Large intestine (tissue), 12 donors: ENCODE measurements at places on chromosomes 13 and 19. TPM values are rescaled to one million over a fixed set of nuclear protein-coding genes. Genes with fewer than 3 reads are reported as not detected.

The ZNF547 gene
- polyA plus RNA-seq = 5.7 TPM

DNA sequence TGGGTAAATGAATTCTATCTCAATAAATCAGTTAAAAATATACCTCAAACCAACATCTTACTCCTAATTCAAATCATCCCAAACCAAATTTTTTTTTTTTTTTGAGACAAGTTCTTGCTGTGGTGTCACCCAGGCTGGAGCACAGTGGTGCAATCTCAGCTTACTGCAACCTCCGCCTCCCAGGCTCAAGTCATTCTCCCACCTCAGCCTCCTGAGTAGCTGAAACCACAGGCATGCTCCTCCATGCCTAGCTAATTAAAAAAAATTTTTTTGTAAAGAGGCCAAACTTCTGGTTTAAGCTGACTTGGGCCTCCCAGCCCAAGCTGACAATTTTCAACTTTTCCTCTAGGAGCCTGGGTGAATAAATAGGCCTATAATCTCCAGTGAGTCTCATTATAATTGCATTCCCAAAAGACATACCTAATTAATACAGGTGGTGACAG lies 22.1 kb upstream of the OLFM2 start:
- DNase-seq = no peak

DNA sequence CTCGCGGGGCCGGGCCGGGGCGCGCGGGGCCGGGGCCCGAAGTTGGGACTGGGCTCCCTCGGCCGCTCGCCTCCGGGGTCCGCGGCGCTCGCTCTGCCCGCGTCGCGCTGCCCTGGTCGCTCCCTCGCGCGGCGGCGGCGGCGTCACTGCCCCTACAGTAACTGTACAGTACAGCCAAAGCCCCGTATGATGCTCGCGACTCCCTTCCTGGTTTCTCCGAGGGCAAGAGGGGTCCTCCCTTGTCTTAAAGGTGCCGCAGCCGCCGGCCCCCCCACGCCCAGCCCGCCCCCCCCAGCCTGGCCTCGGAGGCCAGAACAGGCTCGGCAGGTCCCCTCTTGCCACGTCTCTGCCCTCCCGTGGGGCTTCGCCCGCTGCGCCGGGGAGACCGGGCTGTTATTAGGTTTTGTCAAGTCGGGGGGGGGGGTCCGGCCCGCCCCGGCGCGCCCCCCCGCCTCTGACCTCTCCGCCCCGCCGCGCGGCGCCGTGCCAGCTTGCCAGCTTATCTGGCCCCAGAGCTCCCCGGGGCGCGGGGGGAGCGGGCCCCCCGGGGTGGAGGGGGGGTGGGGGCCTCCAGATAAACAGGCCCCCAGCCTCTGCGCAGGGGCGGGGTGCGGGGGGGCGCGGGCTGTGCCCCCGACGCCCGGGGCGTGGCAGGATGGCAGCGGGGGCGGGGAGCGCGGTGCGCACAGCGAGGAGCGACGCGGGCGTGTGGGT lies at the start of gene ZBTB7A:
TSS of gene ZBTB7A (minus strand) at position 218 of the 714 bp plus-strand sequence. CDS start 11,667 bp downstream, outside the sequence.
- DNase-seq = peak; percentile 90

The NCR1 gene
- 1.1 TPM for polyA plus RNA-seq

GRCh38 chr13:39494006-39494405 lies 109.0 kb downstream of the LHFPL6 start:
- no peak for DNase-seq

GRCh38 chr13:79496188-79496587 lies 15.2 kb downstream of the NDFIP2 start:
- no peak for DNase-seq

DNA sequence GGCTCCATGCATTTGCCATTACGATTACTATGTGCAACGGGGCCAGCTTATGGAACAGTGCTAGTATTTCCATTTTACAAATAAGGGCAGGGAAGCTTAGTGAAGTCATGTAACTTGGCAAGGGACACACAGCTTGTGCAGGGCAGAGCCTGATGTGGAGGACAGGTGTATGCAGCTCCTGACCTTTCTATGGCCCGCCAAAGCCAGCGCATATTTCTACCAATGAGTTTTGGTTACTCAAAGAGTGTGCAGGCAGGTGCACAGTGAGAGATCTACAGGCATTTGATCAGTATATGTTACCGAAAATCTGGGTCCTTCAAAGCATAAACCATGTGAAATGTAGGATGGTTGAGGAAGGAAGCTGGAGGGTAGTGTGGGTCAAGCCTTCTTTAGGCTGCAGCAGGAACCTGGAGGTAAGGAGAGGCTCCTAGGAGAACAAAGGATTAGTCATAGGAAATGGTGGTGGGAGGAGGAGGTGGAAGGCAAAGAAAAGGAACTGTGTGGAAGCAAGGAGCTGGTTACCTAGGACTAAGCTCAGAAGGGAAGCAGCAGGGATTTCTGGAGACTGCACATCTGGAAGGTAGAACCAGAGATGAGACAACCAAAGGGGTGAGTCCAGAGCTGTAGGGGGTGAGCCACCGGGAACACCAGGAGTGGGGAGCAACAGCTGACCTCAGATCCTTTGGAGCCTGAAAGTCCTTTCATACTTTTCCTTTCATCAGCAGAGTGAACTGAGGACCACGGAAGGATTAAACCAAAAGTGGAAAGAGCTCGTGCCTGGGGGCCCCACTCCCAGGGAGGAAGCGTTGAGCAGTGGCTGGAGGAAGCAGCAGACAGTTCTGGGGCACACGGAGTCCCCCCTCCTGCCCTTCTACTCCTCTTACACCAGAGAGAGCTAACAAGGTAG lies 4.2 kb upstream of the PDX1 start:
- DNase-seq = no peak

DNA sequence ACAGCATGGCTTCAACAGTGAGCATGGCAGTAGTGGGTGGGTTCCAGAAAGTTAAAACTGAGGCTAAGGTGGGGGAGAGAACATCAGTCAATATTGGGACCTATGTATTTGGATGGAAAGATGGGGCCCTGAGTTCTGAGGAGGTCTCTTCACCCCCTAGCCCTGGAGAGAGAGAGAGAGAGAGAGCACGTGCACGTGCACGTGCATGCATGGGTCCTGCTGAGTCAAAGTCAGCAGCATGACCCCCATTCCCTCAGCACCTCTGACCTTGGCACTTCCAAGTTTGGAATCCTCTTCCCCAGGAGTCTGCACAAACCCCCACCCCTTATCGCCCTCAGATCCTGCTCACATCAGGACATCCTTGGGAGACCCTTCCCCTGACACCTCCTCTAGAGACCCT lies 32.5 kb upstream of the CEACAM1 start:
- DNase-seq = no peak

DNA sequence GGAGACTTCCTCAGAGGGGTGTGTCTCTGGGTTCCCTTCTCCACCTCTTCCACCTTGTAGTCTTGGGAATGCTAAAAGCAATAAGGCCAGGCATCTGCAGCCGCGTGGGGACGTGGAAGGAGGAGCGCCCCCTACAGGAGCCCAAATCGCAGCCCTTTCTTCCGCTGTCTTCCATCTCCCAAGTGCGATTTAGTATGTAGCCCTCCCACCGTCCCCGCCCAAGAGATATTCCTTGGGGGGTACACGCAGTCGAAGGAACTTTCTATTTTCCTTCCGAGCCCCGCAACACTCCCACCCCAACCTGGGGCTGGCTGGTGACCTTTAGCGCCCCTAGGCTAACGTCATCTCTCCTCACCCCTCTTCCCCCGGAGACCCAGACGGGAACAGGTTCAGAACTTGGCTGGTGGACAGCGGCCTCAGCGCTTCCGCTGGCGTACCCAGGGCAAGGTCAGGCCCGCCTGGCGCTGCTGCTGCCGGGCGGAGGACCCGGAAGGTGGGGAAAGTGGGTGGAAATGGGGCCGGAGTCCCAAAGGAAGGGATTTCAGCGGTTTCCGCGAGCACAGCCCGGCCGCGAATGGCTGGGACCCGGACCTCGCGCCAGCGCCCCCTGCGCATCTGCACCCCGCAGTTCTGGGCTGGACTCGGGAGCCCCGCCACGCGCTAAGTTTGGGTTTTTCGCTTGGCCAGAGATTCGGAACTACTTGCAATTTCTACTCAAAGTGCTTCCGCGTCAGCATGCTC lies 2.1 kb upstream of the PCDH8 start:
- peak; percentile 48 for DNase-seq

DNA sequence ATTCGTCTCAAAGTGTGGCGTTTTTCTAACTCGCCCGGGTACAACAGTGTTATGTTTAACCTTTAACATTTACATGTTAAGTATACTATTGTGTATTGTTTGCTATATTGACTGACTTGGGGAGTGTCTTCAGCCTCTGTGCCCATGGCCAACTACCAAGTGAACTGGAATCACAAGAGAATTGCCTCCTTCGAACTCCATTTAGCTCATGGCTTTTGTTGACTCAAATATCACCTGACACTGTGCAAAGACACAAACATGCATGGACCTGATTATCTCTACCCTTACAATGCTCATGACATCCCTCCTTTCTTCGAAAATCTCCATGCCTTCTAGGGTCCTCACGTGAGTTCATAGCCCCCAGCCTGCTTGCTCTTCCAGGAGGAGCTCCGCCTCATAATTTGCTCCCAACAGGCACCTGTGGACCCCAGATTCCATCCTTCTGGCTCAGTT lies 704 bp downstream of the ZNF814 start:
- DNase-seq = no peak

DNA sequence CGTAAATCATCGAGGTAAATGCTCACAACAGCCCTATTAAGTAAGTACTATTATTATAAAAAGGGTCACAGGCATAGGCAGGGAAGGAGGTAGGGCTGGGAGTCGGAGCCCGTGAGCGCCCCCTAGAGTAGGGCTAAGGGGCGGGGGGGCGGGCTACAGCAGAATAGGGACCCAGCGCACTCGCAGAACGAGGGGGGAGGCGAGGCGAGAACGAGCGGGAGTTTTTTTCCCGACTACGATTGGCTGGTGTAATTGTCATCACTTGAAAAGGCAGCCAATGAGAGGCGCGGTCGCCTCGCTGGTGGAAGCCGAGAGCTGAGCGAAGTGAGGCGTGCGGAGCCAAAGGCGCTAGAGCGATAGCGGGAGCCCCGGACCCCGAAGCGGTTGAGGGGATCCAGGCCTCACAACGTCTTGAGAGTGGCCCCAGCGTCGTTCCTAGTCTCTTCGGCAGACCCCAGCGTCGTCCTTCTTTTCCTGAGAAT lies 24.2 kb downstream of the KEAP1 start:
- DNase-seq = peak; percentile 73

DNA sequence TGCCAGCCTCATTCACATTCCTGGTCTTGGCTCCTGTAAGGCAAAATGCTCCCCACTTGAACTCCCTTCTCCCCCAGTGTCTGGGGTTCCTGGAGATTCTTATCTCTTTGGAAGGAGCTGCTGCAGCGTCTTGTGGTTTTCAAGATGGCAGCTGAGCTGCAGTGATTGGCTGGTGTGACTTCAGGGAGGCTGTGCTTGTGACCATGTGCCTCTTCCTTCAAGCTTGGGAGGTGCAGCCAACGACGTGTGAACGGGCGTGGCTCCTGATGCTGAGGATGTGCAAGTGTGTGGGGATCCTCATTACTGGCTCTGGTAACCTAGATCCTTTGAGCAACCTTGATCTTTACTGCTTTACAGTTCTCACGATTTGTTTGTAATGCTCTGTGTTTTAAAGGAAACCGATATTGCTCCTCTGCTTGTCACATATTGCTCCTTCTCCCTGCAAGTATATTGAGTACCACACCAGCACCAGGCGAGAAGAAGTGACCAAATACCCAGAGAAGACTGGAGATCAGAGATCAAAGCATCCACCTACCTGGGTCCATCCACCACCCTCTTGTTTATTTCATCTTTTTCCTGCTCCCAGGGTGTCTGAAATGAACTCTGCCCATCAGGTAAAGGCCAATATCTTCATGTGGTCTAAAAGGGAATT lies 208.5 kb downstream of the FGF9 start:
- DNase-seq = no peak

GRCh38 chr13:89708013-89708412 lies 1639.5 kb upstream of the MIR17HG start:
- DNase-seq = no peak

The GSX1 gene
- not detected for polyA plus RNA-seq

GRCh38 chr19:45141203-45141900 lies 19.4 kb downstream of the NKPD1 start:
- DNase-seq = no peak
